ENCODE measurements at places on chromosomes 16 and 17. TPM values are rescaled to one million over a fixed set of nuclear protein-coding genes. Genes with fewer than 3 reads are reported as not detected.

Gene SLC22A31
- total RNA-seq, result not detected

- peak; percentile 21 for DNase-seq
Observed at GRCh38 chr17:37392024-37392590, 14.5 kb downstream of the ACACA start.

Gene LRRC37A
- 1.0 TPM for total RNA-seq

DNA sequence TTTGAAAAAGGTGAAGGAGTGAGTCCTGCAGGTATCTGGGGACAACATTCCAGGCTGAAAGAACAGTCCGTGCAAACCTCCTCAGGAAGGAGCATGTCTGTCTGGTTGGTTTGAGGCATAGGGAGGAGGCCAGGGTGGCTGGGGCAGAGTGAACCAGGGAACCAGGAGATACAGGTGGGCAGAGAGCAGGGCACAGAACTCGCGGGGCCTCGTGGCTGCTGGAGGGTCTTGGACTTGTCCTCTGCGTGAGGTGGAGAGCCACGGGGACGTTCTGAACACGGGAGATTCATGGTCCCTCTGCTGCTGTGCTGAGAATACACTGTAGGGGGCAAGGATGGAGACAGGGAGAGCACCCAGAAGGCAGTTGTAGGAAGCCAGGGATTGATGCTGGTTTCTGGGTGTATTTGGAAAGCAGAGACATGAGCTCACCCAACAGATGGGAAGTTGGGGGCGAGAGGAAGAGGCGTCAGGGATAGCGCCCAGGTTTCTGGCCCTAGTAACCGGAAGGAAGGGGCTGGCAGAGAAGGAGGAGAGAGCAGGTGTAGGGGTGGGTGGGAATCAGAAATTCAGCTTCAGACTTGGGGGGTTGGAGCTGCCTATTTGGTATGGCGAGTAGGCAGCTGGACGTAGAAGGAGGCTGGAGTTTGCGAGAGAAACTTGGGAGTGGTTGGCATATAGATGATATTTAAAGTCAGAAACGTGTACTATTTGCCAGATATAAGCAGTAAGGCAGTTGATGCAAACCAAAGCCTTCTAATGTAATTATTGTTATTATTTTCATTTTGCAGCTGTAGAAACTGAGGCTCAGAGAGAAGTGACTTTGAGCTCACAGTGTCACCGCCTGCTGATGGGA lies at the start of gene CCL17:
Gene CCL17 (plus strand): TSS at position 803 of the 853 bp plus-strand sequence. CDS start 9,166 bp downstream, outside the sequence.
- no peak for DNase-seq

DNA sequence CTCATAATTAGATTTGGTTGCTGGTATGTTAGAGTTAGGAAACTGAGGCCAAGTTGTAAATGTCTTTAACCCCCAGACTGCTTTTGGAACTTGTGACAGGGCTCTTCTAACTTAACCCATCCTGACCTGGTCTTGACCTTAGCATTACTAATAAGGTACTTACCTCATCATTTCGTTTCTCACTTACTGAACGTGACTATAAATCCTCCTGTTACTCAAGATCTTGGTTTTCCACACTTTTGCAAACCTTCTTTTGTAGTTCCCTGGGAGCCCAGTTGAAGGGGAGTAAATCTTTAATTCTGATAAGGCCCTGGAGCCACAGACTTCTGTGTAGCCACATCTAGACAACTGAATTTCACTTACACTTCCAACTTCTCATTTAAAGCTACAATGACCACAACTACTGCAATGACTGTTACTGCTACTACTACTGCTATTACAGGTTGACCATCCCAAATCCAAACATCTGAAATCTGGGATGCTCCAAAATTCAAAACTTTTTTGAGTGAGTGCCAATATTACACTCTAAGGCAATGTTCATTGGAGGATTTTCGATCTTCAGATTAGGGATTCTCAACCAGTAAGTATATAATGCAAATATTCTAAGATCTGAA lies 248.8 kb upstream of the TBX2 start:
- no peak for DNase-seq

- peak; percentile 44 for DNase-seq
Observed at GRCh38 chr17:47201166-47201565, 8.0 kb upstream of the MYL4 start.

Gene DNASE1L2
- not detected for total RNA-seq

Gene ABCC11
- total RNA-seq, result not detected

Gene DPEP2
- total RNA-seq, result not detected

Gene SEPTIN12
- total RNA-seq, result not detected

GRCh38 chr17:33639103-33639880 lies 346.2 kb upstream of the ASIC2 start:
- DNase-seq, result no peak

DNA sequence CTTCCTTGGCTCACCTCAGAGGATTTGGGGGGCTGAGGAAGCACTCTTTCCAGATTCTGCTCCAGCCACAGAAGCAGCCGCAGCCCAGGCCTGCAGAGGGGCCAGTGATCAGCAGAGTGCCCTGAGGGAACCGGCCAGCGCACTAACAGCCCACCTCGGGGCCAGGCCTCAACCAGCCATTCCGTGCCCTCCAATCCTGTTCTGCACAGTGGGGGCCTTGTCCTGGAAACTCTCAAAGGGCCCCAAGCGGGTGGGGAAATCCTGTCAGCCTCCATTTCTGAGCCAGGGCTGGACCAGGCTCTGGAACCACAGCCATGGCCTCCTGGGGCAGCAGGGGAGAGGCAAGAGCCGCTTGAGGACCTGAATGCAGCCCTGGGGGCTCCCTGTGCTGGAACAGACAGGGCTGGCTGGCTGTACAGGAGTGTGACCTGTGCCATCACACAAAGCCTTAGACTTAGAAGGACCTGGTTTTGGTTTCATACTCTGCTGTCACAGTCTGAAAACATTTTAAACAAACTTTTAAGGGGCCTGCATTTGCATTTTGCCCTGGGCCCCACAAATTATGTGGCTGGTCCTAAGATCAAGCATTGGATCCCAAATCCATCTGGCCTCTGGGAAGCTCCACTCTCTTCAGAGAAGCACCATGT lies 10.0 kb downstream of the CNGB1 start:
- DNase-seq, result no peak

- peak; percentile 78 for DNase-seq
Observed at GRCh38 chr17:78268951-78269905, 37.8 kb downstream of the TMEM235 start.

Gene TAT
- not detected for total RNA-seq

- DNase-seq, result peak; percentile 71
Observed at GRCh38 chr16:2428051-2428783, 1.0 kb upstream of the CCNF start.

Gene STX1B
- total RNA-seq, result not detected

- DNase-seq, result peak; percentile 81
Observed at GRCh38 chr16:68257906-68258800, 6.2 kb upstream of the SLC7A6 start.

GRCh38 chr16:11350921-11351335 lies 5.7 kb downstream of the RMI2 start:
- peak; percentile 82 for DNase-seq

Gene TPSG1
- not detected for total RNA-seq

DNA sequence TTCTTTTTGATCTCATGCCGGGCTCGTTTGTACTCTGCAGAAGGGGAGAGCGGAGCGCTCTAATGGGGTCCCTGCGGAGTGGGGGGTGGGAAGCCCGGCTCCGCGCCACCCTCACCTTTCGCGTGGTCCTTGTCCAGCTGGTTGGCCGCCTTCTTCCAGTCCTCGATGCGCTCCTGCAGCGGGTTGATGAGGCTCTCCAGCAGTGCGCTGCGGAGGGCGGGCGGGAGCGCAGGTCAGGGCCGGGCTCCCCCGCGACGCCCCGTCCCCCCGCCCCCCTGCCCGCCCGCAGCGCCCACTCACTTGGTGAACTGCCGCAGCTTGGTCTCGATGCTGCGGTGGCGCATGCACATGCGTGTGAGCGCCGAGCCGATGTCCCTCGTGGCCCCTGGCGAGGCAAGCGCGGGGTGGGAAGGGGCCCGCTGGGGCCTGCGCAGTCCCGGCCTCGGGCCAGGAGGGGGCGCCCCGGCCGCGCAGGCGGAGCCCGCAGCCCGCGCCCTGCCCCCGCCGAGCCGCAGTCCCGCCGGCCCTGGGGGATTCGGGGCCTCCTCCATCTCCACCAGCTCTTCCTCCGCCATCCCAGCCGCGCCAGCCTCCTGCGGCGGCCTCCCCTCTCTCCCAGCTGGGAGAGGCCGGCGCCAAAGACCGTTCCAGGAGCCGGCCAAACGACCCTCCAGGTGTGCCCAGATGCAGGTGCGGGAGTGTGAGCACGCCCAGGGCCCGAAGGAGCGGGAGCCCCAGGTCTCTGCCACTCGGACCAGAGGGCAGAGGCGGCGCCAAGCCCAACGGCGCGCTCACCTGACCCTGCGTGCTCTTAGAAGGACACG lies 6.0 kb downstream of the MTSS2 start:
- peak; percentile 72 for DNase-seq

Gene PIK3R5
- 18.8 TPM for total RNA-seq

Gene EVPLL
- total RNA-seq, result 0.29 TPM

Gene ALOX15
- not detected for total RNA-seq

DNA sequence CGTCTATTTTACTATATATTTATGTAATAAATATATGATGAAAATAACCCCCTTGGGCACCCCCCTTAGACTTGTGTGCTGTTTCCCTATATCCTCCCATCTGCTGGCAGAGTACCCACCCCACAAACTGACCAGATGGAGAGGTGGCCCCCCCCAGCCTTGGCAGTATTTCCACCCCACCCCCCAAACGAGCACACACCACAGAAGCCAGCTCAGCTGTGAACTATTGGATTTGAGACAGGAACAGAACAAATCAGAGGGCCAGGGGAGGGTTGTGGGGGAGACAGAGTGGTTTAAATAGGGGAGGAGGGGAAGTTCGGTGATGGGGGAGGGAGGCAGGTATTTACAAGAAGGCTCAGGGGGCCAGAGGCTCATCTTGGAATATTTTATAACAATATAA lies 7.8 kb downstream of the NR1D1 start:
- DNase-seq, result no peak

DNA sequence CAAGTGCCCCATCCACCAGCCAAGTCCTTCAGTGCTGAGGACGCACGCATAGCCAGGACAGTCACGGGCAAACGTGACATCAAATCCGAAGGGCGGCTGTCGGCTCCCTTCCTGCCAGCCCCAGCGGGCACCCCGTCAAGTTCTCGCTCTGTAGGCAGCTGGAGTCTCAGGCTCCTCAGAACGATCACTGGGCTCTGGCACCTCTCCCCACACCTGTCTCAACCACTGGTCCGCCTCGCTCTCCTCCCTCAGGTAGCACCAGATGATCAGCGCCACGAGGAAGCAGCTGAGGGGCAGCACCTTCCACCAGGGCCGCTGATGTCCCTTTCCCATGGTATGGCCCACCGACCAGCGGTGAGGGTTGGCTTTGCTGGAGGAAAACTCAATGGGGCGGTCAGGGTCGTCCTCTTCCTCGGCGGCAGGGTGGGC lies 422 bp downstream of the UQCC4 start:
- no peak for DNase-seq

DNA sequence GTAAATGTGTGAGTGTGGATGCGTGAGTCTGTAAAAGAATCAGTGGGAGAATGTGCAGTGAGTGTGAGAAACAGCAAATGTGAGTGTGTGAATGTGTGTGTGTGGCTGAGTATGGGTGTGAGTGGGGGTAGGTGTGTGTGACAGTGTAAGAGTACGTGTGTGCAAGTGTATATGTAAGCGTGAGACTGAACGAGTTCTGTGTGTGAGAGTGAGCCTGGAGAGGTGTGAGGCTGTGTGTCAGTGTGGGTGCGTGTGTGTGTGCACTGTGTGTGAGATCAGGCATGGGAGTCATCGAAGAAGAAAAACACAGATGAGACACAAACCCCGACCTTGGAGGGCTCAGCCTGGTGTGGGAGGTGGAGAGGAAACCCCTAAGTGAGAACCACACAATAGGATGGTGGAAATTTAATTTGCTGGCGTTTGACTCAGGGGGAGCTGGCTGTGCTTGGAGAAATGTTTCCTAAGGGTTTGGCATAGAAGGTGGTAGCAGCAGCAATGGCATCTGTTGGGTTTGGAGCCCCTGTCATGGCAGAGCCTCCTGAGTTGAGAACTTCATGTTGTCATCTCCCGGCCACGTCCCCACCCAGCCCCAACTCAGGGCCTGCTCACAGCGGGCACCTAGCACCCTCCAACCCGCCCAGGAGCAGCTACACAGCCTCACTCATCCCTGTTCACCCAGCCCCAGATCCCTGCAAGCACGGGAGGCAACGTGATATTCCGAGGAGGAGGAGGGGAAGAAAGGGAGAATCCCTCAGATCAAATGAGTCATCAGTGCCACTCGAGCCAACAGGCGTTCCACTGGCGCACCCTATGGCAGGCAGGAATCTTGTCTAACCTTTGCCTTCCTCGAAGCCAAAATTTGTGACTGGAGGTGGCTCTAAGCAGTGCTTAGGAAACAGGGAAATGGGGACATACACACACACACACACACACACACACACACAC lies 14.3 kb upstream of the NUBP1 start:
- no peak for DNase-seq

DNA sequence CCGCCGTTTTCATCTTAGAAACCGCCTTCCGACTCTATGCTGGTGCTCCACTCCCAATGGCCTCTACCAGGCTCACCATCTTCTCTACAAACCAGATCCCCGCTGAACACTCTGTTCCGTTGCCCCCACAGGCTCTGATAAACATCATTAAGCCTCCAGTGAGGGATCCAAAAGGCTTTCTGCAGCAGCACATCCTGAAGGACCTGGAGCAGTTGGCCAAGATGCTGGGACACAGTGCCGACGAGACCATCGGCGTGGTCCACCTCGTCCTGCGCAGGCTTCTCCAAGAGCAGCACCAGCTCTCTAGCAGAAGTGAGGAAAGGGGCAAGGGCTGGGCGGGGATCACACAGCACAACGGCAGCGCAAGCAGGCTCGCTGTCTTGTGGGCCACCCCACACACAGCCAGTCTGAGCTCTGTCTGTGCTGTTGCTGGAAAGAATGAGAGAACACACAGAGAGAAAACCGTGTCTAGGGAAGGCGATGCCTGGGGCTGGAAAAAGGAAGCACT lies 33.5 kb upstream of the ENDOV start:
- DNase-seq, result no peak

GRCh38 chr17:61774724-61775123 lies 88.6 kb downstream of the BRIP1 start:
- DNase-seq, result no peak

- DNase-seq, result no peak
Observed at GRCh38 chr16:57149391-57149790, 36.4 kb downstream of the PSME3IP1 start.

- peak; percentile 49 for DNase-seq
Observed at GRCh38 chr17:41937970-41938954, 7.8 kb downstream of the ODAD4 start.

DNA sequence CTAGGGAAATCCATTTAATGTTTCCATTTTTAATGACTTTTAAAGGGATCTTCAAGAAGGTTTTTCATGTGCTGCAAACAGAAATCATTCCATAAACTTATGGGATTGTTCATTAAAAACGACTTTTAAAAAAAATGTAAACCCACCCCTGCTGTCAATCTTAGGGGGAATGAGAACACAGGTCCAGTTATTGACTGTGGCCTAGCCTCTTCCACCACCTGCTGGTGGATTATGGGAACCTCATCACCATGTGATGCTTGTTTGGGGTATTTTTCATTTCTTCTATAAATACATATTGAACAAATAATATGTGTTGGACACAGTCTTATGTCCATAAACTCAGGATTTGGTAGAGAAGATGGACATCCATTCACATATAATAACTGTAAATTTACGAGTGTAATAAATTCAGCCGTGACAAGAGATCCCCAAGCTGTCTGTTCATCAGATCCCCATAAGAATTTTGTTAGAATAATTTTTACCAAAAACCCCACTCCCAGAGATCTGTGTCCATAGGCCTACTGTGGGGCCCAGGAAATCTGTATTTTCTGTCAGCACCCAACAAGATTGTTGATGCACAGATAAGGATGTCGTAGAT lies 42.0 kb upstream of the TMC5 start:
- peak; percentile 46 for DNase-seq
